ENCODE measurements at places on chromosomes 13 and 19. TPM values are rescaled to one million over a fixed set of nuclear protein-coding genes. Genes with fewer than 3 reads are reported as not detected.

DNA sequence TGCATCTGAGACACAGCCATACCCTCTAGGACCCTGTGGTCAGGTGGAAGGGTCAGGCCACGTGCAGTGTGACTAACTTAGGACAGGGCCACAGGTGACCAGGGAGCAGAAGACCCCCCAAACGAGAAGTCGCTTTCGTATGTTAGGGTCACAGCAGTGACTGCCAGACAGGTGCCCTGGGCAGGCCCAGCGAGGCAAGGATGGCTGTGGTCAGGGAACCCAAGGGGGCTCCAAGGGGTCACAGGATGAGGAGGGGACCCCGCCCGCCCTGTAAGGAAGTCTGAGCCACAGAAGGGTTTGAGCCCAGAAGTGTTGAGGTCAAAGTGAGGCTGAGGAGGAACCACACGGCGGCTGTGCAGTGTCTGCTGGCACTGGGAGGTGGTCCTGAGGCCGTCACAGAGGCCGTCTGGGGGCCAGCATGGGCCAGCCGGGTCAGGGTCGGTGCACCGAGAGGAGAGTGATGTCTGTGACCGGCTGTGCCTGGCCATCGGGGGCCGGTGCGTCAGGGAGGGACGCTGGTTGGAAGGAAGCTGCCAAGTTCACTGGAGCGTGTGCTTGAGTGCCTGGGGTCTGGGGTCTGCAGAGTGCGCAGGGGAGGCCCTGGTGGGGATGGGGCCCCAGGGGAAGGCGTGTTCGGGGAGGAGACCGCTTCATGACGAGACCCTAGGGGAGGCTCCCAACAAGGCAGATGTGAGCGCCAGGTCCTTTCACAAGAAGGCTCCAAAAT lies 24.8 kb upstream of the TMEM255B start:
- no peak for DNase-seq

GRCh38 chr13:102680842-102681740 lies 13.8 kb downstream of the METTL21C start:
- DNase-seq, result no peak

GRCh38 chr19:51983361-51983760 lies 3.3 kb downstream of the ZNF350 start:
- no peak for DNase-seq

DNA sequence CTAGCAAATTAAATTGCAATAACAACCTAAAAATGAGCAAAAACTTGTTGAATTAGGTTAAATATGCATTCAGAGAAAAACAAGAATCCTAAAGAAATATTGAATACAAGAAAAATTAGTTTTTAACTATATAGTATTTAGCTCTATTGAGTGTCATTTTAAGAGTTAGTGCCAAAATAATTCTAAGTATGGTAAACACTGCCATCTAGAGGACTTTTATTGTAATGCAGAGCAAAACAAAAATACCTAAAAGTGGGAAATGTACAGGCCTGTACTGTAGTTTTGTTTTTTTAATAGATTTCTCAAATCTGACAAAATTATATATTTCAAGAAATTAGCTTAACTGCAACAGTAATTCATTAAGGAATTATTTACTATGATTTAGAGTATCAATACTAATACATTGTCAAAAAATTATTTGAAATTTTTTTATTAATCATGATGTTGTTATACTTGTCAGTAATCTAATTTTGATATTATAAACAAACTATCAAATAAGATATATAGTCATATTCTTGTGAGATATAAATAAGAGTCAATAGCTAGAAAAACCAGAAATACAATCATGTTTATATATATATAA lies 8.2 kb upstream of the PCDH9 start:
- no peak for DNase-seq

ZNF416 gene
- 3.2 TPM for total RNA-seq

FREM2 gene
- total RNA-seq, result not detected

RFPL4AL1 gene
- not detected for total RNA-seq
